ENCODE measurements at places on chromosomes 2 and 18.

GRCh38 chr2:216017365-216017764 is 4.0 kb upstream of the MREG start:
- DNase-seq: no peak

DNA sequence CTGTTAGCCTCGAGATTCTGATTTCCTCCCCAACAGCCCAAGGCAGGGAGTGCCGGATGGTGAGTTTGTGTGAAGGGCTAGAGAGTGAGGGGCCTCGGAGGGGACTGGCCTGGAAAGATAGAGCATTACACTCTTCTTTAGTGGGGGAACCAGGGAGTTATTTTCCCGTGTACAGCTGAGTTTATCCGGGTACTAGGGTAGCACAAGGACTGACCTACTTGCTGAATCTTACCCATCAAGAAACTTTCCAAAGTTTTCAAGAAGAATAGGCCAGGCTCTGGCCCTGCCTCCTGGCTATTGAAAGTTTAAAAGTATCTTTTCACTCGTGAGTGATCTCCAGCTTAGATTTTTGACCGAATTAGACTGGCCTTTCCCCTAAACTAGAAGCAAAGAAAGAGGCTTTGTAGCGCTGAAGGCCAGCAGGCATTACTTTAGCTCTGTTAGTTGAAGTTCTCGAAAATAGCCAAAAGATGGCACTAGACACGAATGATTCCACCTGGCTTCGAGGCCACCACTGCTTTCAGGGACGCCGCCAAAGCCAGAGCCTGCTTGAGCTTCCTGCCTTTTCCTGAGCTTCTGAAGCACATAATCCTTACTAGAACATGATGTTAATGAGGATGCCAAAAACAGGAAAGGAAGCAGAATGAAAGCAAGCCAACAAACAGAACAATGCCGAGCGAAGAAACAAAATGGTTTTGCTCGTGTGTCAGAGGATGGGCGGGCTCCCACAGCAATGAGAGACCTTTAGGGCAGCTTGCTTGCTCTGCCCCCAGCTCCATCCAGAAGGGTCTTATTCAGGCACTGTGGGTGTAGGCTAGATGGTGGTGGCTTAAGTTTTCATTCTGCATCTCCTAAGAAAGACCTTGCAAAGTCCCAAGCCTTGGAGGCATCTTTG is 55.8 kb downstream of the TSN start:
- DNase-seq: peak; percentile 83

GRCh38 chr2:208249296-208249695 is 5.6 kb downstream of the IDH1 start:
- no peak for DNase-seq

DNA sequence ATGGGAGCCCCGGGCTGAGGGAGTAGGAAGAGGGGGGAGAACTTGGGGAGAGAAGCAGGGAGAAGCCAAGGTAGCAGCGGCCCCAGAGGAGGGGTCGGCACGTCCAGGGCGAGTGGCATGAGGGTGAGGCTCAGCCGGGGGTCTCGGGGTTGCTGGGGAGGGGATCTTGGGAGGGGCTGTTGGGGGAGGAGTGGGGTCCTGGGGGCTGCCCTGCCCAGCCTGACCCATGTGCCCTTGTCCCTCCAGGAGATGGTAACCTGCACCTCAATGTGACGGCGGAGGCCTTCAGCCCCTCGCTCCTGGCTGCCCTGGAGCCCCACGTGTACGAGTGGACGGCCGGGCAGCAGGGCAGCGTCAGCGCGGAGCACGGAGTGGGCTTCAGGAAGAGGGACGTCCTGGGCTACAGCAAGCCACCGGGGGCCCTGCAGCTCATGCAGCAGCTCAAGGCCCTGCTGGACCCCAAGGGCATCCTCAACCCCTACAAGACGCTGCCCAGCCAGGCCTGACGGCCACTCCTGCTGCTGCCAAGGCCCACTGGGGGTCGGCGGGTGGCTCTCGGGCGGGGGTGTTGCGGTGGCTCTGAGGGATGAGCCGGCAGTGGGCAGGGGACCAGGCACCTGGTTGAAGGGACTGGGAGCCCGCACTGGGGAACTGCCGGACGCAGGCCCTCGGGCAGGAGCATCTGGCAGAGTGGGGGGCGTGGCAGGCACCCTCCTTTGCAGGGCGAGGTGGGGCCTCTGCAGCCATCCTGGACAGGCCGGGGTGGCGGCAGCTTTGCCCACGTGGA is 9.0 kb upstream of the GAL3ST2 start:
- DNase-seq: no peak

DNA sequence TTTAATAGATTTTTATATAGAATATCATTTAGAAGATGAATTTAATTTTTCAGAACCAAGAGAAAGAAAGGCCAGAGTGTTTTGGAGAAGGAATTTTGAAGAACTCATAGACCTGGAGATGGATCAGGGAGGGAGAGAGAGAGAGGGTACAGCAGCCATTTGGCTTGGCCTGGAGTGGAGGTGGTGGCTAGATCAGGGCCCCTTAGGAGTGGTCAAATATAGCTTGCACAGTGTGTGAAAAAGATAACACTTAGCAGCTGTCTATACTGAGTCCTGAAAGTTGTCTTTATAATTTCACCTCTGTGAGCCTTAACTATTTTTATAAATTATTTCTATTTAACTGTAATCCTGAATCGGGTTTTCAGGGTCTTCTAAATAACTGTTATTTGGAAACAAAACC is 38.8 kb upstream of the ACYP2 start:
- no peak for DNase-seq

DNA sequence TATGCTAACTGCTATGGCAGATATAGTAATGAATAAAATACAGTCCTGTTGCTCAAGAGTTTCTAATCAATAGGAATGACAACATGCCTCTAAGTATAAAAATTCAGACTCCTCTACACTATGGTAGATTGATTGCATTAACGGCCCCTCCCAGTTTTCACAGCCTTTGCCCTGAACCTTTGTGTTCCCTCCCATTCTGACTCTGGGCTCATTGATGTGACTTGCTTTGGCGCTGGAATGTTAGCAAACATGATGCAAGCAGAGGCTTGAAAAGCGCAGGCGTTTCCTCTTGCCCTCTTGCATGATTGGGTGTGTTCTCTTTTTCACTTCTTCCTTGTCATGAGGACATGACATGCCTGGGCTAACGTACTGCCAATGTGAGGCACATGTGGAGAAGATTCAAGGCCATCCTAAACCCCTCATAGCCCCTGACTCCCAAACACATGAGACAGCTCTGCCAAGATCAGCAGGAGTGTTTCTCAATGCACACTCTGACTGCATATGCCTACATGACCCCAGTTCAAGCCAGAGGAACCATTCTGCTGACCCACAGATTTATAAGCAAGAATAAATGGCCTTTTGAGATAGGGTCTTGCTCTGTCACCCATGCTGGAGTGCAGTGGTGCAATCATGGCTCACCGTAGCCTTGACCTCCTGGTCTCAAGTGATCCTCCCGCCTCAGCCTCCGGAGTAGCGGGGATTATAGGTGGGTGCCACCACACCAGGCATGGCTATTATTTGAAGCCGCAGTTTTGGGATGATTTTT is 49.7 kb upstream of the CD28 start:
- DNase-seq: no peak

- no peak for DNase-seq
These were observed 22.2 kb upstream of the TTC39C start for GRCh38 chr18:23992089-23992940.

GRCh38 chr2:199975273-199975895 is 20.0 kb downstream of the MAIP1 start:
- DNase-seq: no peak

GRCh38 chr2:239814861-239815601 is 210.1 kb downstream of the NDUFA10 start:
- no peak for DNase-seq

- DNase-seq: no peak
These were observed 53.6 kb downstream of the DPYSL5 start for GRCh38 chr2:26901326-26902183.

DNA sequence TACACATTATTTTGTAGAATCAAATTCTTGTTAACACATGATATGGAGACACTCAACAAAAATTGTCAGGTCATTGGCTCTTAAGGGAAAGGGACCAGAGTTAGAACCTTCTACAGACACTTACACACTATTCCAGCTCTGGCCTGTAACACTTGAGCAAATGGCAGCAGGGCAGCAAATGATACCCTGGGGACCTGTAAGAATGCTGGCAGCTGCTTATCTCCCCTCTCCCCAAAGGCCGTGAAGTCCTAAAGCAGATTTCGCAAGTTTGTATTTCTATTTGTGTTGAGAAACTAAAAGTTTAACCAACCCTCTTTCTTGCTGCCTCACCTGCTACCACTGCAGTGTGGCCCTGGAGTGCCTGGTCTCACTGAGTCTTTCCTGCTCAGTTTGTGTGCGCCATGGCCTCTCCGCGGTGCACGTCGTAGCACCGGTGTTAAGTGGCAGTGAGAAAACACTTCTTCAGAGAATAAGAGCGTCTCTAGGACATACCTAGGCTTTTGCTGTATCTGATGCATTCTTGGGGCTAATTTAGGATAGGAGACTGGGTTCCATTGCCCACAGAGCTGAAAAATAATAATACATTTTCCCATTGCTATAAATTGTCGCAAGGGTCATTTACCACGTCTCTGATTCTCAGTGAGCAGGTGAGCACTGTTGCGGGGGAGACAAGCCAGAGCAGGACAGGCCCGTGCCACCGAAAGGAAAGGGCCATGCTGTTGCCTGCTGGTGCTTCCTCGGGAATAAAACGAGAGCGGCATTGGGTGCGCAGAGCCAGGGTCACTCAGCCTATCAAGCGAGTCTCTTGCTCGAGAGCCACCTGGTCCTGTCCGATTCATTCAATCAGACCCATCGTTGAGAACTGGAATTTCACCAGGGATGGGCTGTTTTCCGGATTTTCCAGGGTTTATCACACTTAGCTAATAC is 204.9 kb downstream of the PTGR3 start:
- DNase-seq: no peak

All from dorsolateral prefrontal cortex (tissue), 122 donors.